ENCODE measurements at places on chromosomes 2 and 18.

- no peak for DNase-seq
These were observed 280.4 kb downstream of the PARD3B start for GRCh38 chr2:204825681-204826080.

GRCh38 chr2:57821088-57821487 lies 225.5 kb upstream of the VRK2 start:
- no peak for DNase-seq

DNA sequence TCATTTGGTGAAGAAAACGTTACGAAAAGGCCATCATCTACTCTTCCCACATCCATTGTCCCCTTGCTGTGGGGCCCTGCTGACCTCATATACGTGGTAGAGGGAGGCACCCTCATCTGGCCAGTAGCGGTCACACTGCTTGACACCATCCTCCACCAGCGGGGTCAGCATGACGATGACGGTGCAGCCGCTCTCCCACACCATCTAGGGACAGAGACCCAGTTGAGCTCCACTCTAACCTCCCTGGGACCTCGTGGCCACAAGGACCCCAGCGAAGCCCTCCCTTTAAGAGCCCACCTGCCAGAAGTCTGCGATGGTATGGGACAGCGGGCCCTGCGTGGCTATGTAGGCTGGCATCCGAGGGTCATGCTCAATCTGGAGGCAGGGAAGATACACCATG lies 13.1 kb downstream of the PTPRN start:
- DNase-seq: no peak

GRCh38 chr2:212979799-212980198 lies 171.6 kb downstream of the IKZF2 start:
- no peak for DNase-seq

DNA sequence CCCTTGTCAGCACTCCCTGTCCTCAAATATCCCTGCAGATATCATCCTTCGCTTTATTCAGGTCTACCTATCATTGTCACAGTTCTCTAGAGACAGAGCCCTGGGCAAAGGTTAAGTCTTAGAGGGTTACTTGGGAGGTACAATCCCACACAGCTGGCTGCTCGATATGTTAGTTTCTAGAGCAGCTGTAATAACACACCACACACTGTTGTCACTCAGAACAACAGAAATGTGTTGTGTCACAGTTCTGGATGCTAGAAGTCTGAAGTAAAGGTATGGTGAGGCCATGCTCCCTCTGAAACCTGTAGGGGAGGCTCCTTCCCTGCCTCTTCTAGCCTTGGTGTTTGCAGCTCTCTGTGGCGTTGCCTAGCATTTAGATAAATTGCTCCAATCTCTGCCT lies 9.9 kb upstream of the RAPGEF4 start:
- DNase-seq: no peak

- peak; percentile 6 for DNase-seq
These were observed 108.7 kb downstream of the ZBTB7C start for GRCh38 chr18:48300463-48300961.

- DNase-seq: no peak
These were observed 62.9 kb upstream of the ZEB2 start for GRCh38 chr2:144582651-144583380.

DNA sequence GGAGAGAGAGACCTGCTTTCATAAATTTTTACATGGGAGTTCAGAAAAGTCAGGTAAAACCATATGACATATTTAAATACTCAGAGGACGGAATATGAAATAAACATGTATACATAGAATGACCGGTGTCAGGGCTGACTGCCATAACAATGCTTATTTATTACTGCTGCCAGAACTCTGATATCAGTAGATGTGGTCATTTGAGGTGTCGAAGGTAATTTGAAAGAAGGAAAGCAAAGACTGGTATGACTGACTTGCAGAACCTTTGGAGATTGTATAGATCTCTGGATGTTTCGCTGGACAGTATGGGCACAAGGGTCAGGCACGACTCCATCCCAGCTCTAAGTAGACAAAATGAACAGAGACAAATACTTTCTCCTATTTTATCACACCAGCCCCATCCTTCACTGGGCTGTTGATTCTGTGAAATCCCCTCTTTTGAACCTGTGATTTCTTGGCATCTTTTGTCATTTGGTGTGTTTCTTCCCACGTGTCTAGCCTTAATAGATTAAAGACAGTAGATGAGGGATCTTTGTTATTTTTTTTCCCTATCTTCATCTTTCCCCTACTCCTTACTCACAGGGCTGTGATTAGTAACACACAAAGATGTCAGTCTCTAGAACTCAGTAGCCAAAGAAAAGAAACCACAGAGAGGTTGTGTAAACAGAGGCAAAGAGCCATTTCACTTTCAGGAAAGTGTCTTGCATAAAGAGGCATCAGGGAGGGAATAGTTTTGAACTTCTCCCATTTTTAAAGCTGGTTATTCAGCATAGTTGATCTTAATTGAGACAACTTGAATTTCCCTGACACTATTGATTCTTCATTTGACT lies 61.6 kb downstream of the ICOS start:
- DNase-seq: no peak

DNA sequence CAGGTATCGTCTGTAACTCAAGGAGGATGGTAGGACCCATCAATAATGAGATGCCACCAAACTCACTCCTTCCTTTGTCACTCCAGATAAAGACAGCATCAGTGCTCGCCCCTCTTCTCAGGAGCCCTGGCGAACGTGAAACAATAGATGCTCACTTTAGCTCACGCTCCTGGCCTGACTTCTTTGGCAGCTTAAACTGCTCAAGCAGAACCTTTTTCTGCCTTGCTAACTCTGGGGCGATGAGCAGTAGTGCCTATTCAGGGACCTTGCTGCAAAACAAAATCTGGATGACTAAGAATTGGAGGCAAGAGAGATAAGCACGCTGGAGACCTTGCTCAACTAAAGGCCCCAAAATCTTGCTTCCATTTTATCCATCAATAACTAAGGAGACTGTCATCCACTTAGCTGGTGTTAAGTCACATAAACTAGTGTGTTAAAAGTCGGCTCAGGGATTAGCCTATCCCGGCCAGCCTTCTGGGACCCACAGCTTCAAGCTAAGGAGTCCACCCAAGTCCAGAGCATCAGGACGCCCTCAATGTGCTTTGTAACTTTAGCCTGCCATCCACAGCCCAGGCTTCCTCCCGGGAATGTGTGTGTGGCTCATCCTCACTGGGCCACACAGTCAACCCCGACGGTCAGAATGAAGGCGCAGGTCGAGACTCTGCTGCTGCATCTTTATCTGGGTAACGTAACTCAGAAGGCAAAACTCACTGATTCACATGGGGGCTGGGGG lies 38.9 kb downstream of the ZNF516 start:
- DNase-seq: no peak

- no peak for DNase-seq
These were observed 482.0 kb downstream of the ZNF516 start for GRCh38 chr18:76013057-76013456.

- DNase-seq: no peak
These were observed 85.3 kb downstream of the METTL4 start for GRCh38 chr18:2485983-2486382.

- DNase-seq: no peak
These were observed 17.0 kb downstream of the SNED1 start for GRCh38 chr2:241015439-241015838.

DNA sequence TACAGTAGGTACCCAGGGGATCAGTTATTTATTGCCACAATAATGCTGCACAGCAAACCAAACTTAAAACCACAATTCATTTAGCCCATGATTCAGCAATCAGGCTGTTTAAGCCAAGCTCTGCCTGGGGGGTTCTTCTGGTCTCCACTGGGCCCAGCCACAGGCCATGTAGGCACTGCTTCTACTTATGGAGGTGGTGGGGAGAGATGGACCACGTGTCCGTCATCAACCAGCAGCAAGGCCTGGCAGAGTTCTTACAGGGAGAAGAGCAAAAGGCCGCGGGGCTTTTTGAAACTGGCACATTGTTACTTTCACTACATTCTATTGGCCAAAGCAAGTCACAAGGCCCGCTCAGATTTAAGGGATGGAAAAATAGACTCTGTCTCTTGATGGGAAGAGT lies 76.3 kb upstream of the DAPL1 start:
- no peak for DNase-seq

DNA sequence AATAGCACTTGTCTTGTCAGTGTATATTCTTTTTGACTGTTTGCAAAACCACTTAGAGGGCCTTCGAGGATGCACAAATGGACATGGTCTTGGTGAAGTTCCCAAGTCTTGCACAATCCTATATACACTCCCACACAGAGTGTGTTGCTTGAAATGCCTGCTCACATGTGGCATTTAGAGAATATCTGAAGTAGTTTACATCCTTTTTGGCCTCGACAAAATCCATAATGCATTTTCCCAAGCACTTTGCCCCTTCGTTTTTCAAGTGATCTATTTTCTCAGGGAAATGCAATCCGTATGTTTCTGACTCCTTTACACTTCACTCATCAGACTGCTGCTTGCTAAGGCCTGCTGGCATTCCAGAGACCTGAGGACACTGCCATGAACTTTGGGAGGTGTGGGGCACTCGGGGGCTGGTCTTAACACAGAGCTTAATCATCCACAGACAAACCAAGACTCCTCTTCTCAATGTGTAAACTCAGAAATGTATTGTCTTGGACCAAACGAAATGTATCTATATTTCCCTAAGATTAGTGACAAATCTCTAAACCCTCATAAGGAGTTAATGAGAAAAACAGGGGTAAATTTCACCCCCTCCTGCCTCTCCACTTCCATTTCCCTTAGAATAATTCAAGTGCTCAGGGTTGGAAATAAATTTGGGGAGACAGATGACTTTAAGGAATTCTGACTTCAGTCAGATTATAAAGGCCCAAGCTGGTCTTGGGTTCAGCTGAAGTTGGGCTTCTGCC lies 219.3 kb upstream of the APCDD1 start:
- DNase-seq: no peak

- DNase-seq: no peak
These were observed 284.5 kb upstream of the TFPI start for GRCh38 chr2:187838690-187839089.

- no peak for DNase-seq
These were observed 155.3 kb downstream of the GFPT1 start for GRCh38 chr2:69231612-69232277.

DNA sequence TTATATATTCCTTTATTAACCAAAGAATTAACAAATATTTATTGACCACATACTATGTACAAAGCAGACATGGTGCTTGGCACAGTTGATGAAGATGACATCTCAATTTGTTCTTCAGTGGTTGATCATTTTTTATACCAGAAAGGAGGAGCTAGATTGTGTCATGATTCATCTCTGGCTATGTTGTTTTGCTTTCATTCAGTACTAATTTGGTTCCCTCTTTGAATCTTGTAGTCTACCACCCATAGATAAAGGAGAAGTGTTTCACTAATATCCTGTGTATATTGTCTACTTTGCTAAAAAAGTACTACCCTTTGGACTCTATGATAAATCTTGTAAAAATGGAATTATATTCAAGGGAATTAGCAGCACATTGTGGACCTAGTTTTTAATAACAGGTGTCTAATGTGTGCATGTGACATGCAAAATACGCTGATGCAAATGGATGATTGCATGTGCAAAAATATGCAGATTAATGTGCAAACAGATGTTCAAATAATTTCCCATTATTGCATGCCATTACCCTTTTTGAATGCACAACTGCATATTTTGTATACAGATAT lies 313.2 kb upstream of the ZEB2 start:
- no peak for DNase-seq

DNA sequence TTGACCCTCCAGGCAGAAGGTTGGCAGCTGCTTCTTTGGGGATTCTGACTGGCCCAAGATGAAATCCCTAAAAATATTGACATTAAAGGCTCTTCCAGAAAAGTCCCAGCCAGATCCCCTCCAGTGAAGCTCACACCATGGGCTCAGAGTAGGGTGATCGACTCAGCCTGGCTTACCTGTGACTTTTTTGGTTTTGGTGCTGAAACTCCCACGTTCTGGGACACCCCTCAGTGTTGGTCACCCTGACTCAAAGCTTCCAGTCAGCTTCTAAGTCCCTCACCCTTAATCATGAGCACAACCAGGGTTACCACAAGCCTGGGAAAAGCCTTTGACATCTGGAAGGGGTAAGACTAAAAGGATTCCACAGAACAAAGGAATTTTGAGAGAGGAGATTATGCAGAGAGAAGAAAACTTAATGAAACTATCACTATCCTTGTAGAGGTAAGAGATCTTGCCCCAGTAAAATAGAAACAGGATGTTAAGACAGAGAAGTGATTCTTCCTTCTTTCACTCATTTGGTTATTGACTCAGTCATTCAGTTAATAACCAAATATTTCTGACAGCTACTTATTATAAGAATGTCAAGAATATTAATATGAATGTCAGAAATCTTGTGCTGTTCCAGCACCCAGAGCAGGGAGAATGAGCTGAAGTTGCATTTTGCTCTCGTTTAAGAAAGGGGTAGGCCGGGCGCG lies 66.8 kb upstream of the SEC11C start:
- DNase-seq: no peak

GRCh38 chr2:221422516-221423209 lies 149.4 kb downstream of the EPHA4 start:
- DNase-seq: no peak

DNA sequence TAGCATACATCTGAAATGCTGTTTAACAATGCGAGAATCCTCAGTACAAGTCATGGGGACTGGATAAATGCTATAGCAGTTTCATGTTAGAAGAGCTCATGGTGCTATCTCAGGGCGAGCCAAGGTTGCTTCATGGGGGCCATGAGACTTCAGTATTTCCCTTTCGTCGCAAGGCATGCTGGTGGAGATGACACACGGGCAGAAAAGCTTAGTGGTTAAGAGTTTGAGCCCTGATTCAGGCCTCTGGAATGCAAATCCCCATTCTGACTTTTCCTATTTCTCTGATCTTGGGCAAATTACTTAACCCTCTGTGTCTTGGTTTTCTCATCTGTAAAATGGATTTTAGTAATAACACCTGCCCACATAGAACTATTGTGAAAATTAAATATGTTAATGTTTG lies 57.4 kb upstream of the EPHA4 start:
- no peak for DNase-seq

DNA sequence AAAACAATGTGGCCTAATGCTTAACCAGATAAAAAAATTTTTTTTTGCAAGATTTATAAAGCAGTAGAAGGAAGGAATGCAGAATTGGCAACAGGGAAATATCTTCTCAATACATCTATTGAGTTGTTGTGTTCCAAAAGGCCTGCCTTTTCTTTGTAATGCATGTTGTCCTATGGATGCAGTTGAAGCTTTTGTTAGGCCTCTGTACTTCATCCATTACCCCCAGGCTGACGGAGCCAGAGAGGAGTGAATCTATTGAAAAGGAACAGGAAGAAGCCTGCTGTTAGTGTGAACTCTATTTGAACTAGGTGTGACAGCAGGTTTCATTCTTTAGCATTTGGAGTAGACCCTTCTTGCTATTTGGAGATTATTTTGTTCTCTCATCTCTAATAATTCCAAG lies 56.5 kb downstream of the MTX2 start:
- DNase-seq: no peak

GRCh38 chr2:45024600-45025291 lies 15.5 kb upstream of the SIX2 start:
- peak; percentile 63 for DNase-seq

- no peak for DNase-seq
These were observed 105.5 kb downstream of the ZEB2 start for GRCh38 chr2:144414324-144414845.

GRCh38 chr18:59139291-59139614 lies 431 bp upstream of the SEC11C start:
- peak; percentile 88 for DNase-seq

GRCh38 chr2:65128297-65129190 lies 1.4 kb downstream of the RAB1A start:
- DNase-seq: no peak

All from left lung (tissue), 14 donors.